Muscle of leg (tissue), 16 donors: ENCODE measurements at places on chromosomes 13 and 19. TPM values are rescaled to one million over a fixed set of nuclear protein-coding genes. Genes with fewer than 3 reads are reported as not detected.

Gene MISP
- 11.6 TPM for polyA plus RNA-seq

Gene TMEM150B
- 1.1 TPM for polyA plus RNA-seq

Gene MAB21L1
- polyA plus RNA-seq: 19.5 TPM

Gene PLIN4
- polyA plus RNA-seq: 2.8 TPM

Gene SH2D3A
- 0.96 TPM for polyA plus RNA-seq

Gene CCDC169
- polyA plus RNA-seq: 3.0 TPM

Gene CEACAM4
- 0.33 TPM for polyA plus RNA-seq

Gene NUP58
- 31.9 TPM for polyA plus RNA-seq

- peak; percentile 60 for DNase-seq
Measured at GRCh38 chr13:80529734-80530133, 188.8 kb upstream of the SPRY2 start.

DNA sequence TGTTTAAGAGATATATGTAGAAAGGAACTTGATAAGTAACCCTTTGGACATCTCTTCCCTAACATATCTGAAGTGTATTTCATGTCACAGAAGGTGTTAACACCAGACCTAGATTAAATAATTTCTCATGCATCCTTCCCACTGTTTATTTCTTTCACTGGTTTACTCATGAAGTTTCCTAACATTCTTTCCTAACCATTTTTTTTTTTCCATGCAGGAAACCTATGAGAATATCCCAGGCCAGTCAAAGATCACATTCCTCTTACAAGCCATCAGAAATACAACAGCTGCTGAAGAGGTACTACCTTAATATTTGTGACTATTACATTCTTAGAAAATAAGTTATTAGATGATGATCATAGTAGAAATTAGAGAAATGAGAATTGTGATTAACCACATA, 28.8 kb downstream of the IPO5 start:
- no peak for DNase-seq

DNA sequence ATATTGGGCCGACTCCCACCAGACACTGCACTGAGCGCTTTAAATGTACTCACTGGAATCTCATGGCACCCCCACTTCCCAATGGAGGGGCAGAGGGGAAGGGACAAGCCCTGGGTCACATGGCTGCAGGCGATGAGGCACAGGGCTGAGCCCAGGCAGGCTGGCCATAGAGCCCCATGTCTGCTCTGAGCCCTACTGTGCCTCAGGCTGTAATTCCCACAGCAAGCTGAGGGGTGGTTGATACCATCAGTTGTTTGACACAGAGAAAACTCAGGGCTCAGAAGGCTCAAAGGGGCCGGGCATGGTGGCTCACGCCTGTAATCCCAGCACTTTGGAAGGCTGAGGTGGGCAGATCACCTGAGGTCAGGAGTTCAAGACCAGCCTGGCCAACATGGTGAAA, 25.1 kb downstream of the RFX1 start:
- DNase-seq: no peak

DNA sequence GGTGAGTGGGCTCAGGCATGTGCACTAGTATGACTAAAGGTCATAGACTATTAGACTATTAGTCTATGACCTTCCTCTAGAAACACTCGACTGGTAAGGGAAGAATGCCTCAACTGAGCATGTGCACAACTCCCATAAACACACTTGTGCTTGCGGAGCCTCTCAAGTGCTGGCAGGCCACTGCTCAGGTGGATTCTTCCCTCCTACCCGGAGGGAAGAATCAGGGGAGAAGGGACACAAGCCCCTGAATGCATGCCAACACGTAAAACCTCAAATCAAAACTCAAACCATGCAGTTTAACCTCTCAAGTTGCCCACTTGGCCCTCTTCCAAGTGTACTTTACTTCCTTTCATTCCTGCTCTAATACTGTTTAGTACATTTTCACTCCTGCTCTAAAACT, 287.6 kb upstream of the SGCG start:
- DNase-seq: no peak

DNA sequence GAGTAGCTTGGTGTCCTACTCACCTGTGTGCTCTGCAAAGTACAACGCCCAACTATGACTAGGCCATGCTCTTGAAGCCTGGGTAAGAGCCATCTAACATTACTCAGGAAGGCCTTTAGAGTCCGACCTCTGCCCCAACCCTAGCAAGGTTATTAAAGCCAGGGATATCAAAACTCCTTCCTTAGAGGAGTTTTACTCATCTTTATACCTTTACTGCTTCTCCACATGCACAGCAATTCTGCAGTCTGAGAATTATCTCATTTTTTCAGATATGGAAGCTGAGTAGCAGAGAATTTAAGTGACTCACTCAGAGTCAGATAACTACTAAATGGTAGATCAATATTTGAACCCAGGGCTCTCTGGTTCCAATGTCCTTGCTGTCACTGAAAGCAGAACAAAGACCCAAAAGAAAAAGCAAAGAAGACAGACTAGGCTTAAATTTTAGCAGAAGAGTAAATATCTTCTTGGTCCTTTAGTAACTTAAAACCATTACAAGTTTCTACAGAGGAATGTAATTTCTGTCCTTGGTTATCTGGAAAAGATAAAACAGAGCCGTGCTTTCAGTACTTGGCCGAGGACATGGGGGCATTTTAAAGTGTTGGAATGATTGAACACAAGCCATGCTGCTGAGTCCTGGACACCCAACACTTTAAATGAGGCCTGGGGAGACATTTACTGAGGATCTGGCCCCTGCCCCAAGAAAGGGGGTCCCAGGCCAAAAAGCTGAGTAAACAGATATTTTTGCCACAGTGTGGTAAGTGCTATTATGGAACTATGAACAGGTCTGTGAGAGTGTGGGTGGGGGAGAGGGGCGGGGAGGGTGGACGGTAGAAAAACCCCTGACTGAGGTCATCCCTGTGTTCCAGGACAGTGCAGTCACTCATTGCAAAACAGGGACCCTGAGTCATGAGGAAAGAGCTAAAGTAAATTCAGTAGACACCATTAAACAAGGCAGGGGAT, 18.4 kb upstream of the KPNA3 start:
- no peak for DNase-seq

- no peak for DNase-seq
Measured at GRCh38 chr13:26614721-26615120, 57.2 kb downstream of the WASF3 start.

GRCh38 chr13:33252135-33252534, 33.4 kb downstream of the STARD13 start:
- peak; percentile 33 for DNase-seq

DNA sequence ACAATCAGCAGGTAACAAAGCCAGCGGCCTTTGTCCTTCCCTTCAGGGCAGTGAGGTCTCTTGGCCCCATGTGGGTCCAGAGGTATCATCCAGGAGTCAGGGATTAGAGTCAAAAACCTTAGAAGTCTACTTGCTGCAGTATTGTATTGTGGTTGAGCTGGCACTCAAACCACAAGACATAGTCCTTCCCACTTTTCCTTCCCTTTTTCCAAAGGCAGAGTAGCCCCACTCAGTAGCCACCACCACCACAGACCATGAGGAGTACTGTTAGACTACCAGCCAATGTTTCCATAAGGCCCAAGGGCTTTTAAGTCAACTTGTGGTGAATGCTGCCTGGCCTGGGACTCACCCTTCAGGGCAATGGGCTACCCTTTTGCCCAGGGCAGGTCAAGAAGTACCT, 27.1 kb upstream of the CCNA1 start:
- no peak for DNase-seq

- DNase-seq: no peak
Measured at GRCh38 chr19:7471696-7472615, 16.9 kb downstream of the PEX11G start.

GRCh38 chr13:25455146-25455545, 83.4 kb downstream of the ATP8A2 start:
- peak; percentile 9 for DNase-seq
